ENCODE measurements at places on chromosomes 5 and 9.
A peak's percentile ranks its signal among the peaks of the same experiment; 100 is the strongest.

DNA sequence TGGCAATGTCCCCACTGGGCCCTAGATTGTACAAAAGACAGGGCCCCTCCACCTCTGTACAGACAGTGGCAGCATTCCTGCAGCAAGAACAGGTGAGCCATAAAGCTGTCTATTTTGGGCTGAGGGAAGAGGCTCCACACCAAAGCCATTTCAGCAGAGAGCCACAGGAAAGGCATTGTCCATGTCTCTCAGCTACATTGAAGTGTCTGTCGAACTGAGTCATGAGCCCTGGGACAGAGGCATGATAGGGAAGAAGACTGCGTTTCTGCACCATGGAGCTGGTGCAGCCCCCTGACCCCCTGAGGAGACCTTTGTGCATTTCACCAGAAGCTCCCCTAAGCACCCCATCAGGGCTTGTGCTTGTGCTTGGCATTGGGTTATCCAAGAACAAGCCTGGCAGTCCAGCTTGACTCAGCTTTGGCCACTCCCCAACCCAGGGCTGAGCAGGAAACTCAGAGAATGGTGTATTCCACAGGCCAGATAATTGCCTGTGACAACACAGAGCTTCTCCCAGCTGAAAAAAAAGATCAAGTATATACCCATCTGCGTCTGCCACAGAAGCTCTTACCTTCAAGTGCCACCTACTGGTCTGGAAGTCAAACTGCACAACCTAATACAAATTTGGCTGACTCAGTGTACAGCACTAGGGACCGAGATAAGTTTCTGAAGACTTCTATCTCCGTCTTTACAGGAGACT is 5.9 kb upstream of the FRMD3 start:
- DNase-seq = peak; percentile 26

- DNase-seq = no peak
These were observed 28.2 kb downstream of the ITGA2 start for GRCh38 chr5:53017383-53017782.

DNA sequence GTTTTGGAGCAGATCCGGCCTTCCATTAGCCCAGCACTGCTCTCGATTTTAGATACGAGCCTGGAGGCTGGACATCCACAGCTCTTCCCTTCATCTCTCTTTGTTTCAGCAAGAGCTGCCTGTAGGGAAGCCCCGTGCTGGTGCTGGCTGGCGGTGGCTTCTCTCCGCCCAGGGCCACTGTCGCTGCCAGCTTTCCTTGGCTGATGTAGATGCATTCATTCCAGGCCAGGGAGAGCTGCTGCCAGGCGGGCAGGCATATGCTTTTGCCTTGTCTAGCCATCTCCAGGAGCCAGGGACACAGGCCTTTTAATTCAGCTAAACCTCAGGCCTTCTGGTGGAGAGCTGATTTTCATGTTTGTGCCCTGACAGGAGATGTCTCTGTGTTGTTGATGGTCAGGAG is 409.3 kb upstream of the CLINT1 start:
- no peak for DNase-seq

- no peak for DNase-seq
These were observed 323.0 kb downstream of the TMEM167A start for GRCh38 chr5:82754036-82754746.

DNA sequence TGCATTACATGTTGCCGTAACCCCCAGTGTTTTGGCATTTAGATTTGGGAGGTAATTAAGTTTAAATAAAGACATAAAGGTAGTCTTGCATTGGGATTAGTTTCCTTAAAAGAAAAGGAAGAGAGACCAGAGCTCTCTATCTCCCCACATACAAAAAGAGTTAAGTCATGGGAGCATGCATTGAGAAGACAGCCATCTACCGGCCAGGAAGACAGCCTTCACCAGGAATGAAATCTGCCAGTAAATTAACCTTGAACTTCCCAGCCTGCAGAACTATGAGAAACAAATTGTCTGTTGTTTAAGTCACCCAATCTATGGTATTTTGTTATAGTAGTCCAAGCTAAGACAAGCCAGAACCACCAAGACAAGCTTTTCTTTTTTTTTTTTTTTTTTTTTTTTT is 567.0 kb upstream of the CDH18 start:
- DNase-seq = no peak

DNA sequence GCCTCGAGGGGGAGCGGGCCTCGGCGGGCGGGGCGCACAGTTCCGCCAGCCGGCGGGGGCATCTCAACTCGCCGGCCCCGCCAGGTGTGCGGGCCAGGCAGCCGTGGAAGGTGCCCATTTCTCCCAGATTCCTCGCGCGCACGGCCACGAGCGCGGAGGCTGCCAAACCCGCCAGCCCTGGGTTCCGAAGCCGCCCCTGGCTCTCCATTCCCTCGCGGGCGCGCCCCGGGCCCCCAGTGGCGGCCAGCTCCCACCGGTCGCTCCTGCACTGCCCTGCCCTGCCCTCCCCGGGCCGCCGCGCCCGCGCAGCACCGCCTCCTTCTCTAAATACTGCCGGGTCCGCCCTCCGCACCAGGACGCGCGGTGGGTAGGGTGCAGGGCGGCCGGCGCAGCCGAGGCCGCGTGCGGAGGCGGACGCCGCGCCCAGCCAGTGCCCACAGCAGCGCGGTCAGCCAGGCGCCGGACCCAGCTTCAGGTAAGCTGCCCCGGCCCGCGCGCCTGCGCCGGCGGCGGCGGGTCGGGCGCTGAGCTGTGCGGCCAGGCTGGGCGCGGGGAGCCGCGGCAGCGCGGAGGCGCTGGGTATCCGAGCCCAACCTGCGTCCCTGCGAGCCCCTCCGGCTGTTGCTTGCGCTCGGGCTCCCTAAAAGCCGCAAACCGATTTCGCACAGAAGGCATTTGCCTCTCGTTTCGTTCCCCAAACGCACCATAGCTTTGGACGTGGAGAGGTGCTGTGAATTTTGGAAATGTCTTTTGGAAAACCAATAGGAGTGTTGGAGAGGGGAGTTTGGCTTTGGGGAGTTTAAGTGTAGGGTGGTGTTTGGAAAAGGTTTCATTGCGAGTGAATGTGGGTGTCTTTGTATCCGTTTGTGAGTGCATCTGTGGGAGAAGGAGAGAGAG is at the start of gene TMEM171:
TMEM171 (plus strand) TSS at position 354 of the 897 bp plus-strand sequence. CDS start 2,799 bp downstream, outside the sequence.
- no peak for DNase-seq

GRCh38 chr5:127941646-127942045 is 141.9 kb upstream of the SLC12A2 start:
- DNase-seq = no peak

DNA sequence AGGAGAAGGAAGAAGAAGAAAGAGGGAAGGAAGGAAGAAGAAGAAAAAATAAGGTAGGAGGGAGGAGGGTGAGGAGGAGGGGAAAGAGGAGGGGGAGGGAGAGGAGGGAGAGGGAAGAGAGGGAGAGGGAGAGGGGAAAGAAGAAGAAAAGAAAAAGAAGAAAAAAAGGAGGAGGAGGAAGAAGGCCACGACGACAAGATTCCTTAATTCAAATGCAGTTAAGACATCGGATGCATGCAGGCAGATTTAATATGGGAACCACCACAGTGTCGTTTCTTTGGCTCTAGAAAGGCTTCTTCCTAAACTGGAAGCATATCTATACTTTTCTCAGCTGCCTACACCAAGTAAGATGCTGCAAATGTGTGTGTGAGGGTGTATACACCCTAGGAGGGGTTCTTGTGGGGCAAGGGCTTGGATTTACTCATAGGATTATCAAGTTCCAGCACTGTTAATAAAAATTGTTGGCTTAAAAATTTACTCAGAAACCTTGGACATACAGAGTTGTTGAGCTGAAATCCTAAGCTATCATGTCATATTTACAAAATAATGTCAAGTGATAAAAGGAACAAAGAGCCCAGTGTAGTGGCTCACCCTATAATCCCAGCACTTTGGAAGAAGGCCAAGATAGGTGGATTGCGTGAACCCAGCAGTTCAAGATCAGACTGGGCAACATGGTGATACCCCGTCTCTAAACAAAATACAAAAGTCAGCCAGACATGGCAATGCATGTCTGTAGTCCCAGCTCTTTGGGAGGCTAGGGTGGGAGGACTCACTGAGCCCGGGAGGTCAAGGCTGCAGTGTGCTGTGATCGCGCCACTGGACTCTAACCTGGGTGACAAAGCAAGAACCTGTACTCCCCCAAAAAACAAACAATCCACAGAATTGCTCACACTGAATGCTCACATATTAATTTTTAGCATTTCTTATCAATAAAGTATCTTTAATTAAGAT is 108.5 kb downstream of the UBAP2 start:
- no peak for DNase-seq

DNA sequence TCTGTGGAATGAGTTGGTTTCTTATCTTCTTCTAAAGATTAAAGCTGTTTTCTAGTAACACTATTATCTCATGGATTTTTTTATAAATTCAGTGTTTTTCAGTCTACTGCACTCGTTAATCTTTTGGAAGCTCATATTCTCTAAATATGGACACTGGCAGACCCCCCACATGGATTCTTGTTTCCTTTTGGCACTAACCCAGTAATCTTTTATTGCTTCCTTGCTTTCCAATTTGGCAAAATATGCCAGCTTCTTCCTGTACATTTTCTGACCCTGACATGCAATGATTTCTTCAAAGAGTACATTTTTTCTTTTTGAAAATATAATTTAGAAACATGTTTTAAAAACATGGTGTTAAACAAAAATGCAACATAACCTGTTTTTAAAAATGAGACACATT is 474.2 kb upstream of the FTMT start:
- no peak for DNase-seq

GRCh38 chr9:117103438-117104110 is 311.3 kb downstream of the ASTN2 start:
- DNase-seq = no peak

GRCh38 chr5:151682751-151683331 is 3.9 kb downstream of the SPARC start:
- no peak for DNase-seq

DNA sequence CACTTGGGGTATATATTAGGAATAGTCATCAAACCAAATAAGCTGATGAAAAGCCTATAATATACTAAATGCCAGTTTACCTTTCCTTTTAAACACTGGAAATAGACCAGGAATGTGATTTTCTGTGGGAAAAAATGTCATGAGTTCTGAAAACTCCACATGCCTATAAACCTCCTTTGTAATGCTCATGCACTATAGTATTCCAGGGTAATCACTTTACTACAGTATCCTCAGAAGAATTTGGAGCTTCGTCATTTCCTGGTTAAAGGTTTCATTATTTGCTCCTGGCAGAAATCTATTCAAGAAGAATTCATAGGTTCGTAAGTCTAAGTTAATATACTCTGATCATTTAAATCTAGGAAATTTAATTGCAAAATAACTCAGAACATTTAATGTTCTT is 1076.7 kb upstream of the DMAC1 start:
- DNase-seq = no peak

- DNase-seq = no peak
These were observed 163.2 kb upstream of the TRPC7 start for GRCh38 chr5:136528481-136529030.

DNA sequence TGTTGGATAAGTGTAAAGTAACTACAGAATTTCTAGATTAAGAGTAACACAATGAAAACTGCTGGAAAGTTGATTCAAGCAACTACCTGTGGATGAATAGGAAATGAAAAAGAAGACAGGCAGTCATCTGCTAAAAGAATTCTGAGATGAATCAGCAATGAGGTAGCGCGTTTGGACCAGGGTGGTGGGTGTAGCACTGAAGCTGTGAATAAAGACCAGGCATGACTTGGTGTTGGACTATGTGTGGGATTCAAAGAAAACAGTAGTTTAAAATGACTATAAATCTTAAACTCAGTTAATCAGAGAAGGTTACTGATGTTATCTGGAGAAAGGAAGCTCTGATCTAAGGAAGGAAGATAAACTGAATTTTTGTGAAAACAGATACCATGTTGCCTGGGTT is 159.8 kb downstream of the FBN2 start:
- no peak for DNase-seq

DNA sequence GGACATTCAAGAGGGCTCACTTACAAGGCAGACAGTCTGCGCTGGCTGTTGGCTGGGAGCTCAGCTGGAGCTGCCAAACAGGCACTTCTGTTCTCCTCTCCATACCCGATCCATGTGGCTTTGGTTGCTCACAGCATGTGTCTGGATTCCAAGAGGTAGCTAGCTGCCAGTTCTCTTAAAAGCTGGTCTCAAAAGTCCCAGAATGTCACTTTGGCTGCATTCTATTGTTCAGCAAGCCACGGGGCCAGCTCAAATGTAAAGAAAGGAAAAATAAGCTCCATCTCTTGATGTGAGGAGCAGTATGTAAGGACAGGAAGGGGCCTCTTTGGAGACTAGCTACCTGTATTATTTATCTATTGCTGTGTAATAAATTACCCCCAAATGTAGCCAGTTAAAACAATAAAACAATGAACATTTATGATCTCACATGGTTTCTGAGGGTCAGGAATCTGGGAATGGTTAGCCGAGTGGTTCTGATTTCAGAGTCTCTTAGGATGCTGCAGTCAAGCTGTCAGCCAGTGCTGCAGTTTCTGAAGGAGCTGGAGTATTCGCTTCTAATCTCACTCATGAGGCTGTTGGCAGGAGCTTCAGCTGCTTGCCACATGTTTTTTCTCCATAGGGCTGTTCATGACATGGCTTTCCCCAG is 112.7 kb upstream of the CLINT1 start:
- DNase-seq = no peak

- no peak for DNase-seq
These were observed 69.0 kb downstream of the TJP2 start for GRCh38 chr9:69243116-69243515.

DNA sequence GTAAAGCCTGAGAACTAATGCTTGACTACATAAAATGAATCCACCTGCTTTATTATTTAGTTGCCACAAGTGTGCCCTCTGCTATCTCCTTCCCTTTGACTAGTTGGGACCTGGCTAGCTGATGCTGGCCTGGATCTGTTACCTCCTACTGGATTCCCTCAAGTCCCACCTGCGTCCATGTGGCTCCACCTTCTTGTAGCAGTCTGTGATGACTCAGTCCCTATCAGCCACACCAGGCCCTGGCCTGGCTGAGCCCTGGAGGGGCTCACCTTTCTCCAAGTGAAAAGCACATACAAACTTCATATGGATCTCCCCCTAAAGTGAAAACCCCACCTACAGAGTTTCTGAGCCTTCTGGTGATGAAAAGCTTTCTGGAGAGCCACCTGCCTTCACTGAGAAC is 611.4 kb downstream of the SEMA5A start:
- no peak for DNase-seq

DNA sequence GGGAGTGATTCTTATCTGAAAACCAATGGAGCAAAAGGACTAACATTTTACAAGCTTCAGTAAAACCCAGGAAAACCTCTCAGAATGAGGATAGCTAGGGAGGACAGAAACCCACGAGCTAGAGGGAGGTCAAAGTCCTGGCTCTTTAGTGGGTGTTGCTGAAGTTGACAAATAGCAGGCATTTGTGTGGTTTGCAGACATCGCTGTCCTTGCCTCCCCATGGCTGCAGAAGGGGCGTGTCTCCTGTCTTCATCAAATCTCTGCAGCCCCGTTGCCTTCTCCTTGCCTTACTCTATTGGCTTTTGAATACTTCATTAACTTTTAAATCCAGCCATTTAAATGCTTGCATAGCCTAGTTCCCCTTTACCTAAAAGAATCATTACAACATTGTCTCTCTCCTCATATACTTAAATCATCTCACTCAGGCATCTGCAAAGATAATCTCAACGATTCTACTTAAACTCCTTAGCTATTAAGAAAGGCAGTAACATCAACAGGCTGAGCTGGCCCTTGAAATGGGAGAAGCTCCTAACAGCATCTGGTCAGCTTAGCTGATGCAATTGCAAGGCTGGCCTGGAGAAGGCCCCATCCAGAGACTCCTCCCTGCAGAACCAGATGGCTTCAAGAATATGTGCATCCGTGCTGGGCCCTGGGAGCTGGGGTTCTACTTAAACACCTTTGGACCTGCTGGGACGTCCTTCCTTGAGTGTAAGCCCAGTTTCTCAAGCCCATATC is 152.8 kb upstream of the TAS2R1 start:
- no peak for DNase-seq

Measured in germinal center (tissue), 1 donor.